ENCODE measurements at places on chromosomes 2 and 18.

- DNase-seq, result peak; percentile 78
Observed at GRCh38 chr2:240972636-240973521, 25.5 kb upstream of the SNED1 start.

DNA sequence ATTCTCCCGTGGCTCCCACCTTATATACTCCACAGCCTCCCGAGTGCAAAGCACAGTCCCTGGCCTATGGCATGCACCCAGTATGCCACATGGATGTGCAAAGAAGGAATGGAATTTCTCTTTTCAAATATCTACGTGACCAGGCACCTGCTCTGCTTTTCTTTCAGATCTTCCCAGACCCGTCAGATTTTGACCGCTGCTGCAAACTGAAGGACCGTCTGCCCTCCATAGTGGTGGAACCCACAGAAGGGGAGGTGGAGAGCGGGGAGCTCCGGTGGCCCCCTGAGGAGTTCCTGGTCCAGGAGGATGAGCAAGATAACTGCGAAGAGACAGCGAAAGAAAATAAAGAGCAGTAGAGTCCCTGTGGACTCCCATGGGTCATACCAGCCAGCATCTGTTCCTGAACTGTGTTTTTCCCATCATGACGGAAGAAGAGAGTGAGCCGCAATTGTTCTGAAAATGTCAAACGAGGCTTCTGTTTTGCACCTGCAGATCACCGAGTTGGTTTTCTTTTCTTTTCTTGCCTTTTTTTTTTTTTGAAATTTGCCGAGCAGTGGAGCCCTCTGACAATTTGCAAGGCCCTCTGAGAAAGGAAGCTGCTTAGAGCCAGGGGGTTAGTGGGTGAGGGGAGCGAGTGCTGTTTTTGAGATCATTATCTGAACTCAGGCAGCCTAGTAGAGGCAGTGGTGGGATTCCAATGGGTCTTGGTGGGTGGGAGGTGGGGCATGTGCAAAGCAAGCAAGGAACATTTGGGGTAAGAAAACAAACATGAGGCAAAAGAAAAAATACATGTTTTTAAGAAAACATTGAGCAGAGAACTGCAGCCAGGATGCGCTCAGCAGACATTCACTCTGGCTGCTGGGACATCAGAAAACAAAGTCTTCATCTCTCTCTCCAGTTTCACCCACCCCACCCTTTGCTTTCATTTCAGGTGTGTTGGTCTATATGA, 26.2 kb downstream of the LBH start:
- DNase-seq, result no peak

GRCh38 chr2:162925595-162925994, 87.0 kb upstream of the KCNH7 start:
- no peak for DNase-seq

GRCh38 chr2:120988051-120988699, 252.5 kb downstream of the GLI2 start:
- DNase-seq, result no peak

GRCh38 chr2:148487439-148487838, 157.1 kb upstream of the EPC2 start:
- no peak for DNase-seq

DNA sequence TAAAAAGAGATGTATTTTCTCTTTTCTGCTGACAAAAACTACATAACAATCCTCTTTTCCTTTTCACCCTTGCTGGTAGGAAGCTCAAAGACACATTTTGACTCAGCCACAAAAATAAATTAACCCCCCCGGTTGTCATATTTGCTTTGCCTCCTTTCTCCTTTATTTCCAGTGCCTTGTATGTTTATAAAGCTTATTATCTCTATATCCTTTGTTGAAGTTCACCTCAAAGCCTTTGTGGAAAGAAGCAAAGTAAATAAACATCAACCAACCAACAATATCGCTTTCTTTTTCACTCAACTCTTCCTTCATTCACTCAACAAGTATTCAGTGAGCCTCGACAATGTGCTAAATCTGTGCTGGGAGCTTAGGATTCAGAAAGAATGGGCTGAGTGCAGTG, 276.5 kb upstream of the ID2 start:
- DNase-seq, result no peak

DNA sequence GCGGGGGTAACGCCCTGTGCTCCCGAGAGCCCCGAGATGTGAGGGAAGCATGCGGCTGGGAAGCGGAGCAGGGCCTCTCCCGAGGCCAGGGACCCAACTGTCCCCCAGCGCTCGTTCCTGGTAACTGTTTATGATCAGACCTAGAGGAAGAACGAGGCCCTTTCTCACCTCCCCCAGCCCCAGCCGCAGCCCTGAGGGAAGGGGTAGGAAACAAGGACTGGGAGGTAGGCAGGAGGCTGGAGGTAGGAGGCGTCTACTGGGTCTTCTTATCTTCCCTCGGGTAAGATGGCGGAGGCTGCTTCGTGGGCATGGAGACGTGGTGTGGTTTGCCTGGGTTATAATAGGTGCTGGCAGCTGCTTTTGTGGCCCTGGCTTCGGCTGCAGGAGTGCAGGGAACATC, 335.8 kb downstream of the ZNF521 start:
- DNase-seq, result no peak

DNA sequence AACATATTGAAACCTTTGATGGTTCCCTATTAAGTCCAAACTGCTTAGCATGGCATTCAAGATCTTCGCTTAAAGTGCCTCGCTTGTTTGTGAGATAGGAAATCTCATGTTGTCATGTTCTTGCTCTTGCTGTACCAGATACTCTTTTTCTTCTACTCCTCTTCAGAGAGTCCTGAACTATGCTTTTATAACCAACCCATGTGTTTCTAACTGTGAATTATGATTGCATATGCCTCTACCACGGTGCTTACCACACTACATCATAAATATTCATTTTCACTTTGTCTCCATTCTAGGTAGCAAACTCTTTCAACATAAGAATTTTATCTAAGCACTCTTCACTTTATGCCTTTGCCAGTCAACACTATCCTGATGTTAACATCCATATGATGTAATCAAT, 23.6 kb downstream of the STAT4 start:
- no peak for DNase-seq

- no peak for DNase-seq
Observed at GRCh38 chr18:6782861-6783260, 53.3 kb downstream of the ARHGAP28 start.

DNA sequence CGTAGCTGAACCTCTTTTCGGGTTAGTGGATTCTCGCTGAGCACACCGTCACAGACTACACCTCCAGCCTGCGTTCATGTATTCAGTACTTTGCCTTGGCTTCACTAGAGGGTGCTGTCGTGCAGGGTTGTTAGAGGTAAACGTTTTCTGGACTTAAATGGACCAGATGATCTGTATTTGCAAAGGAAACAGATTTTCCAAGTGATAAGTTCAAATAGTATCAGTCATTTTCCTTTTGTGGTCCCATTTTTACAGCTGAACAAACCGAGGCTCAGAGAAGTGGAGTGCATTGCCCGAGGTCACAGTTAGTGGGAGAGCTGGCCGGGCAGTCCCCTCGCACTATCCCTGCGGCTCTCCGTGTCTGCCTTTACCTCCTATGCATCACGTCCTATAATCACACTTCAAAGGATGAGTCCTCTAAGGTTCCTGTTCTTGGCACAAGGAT, 125.9 kb downstream of the MAP4K4 start:
- DNase-seq, result peak; percentile 49

GRCh38 chr18:79239631-79240030, 156.1 kb upstream of the NFATC1 start:
- no peak for DNase-seq

DNA sequence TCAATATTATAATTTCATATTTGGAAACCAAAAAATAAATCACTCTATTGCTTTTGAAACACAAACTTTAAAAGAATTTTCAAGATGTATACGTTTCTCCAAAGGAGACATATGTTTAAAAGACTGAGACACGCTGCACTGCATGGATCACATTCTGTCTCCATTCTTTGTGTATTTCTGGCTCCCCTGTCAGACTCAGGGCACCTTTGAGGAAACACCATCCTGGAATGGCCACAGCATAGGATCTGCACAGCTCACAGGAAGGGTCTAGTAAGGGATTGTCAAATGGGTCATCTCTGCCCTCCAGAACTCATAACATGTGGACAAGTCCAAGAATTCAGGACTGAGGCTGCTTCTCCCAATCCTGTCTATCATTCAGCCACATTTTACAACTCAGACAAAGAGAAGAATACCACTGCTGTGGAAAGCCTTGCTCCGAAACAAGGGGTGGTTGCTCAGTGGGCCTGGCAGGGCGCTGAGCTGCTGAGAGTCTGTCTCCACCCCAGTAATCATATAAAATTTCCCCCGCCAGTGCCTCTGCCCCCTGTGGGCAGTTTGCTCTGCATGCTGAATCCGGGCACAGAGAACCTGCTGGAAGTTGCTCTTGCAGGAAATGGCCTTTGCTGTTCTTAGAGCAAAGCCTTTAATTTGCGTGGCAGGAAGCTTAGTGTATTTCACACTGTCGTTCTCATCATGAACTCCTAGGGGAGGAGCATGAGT, 85.3 kb upstream of the KLHL29 start:
- DNase-seq, result no peak

GRCh38 chr18:62744076-62744968, 29.0 kb downstream of the PHLPP1 start:
- DNase-seq, result no peak

DNA sequence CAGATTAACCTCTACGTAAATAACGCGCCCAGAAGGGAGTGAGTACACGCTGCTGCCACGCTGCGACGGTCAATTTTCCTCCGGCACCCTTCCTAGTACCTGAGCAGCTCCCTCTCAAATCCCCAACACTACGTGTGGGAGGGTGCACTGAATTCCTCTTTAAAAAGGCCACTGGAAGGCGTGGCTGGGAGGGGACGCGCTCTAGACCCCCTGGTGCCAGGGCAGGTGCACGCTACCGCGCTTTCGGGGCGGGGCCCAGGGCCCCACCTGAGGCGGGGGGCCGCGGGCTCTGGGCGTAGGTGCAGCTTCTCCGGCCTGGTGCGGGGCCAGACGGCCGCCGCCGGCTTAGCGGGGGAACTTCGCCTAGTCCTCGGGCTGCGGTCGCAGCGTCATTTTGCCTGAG, 668 bp upstream of the ANKRD12 start:
- DNase-seq, result no peak

GRCh38 chr2:100615471-100615870, 52.7 kb downstream of the PDCL3 start:
- DNase-seq, result no peak

- peak; percentile 85 for DNase-seq
Observed at GRCh38 chr2:223010641-223011040, 41.3 kb upstream of the KCNE4 start.

- no peak for DNase-seq
Observed at GRCh38 chr2:24957221-24957620, 14.5 kb downstream of the DNAJC27 start.

- no peak for DNase-seq
Observed at GRCh38 chr2:133521146-133521745, 47.0 kb downstream of the NCKAP5 start.

DNA sequence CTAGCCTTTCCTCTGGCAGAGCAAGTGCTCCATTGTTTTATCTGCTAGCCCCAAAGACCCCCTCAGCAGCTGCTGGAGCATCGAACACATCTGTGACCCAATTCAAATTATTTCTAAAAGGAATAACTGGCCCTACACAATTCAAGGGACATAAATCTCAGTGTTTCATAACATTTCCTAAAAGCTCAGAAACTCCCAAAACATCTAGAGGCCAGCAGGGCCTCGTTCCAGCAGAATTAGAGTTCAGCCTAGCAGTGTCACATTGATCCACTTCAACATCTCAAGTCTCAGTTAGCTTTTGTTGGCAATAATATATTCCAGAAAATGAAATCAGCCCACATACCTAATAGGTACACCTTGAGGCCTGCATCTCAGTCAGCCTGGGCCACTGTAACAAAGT, 179.1 kb downstream of the ETAA1 start:
- DNase-seq, result no peak

DNA sequence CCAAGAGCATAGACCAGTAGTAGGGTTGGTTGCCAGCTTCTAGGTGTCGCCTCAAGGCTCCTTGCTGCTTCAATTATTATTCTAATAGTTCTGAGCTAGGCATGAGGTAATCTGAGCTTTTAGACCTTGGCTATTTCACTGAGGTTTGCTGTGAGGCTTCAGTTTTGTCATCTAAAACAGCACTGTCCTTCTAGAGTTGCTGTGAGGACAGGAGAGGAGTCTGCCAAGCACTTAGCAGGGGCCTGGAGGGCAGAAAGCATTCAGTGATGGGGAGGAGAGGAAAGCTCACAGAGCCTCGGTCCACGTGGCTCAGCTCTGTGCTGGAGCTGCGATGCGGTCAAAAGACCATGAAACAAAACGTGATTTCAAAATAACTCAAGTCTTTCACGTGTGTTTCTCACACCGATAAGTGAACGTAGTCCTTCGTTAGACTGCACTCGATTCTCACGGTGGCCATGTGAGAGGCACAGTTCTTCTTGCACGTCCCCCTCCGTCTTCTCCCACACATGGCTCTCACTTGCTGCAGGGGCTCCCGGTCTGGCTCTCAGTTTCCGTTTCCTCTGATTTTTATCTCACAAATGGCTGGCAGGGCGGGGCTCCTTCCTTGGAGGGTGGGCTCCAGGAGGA, 113.7 kb downstream of the B3GNT2 start:
- no peak for DNase-seq

- no peak for DNase-seq
Observed at GRCh38 chr2:212337036-212337435, 201.6 kb downstream of the ERBB4 start.

DNA sequence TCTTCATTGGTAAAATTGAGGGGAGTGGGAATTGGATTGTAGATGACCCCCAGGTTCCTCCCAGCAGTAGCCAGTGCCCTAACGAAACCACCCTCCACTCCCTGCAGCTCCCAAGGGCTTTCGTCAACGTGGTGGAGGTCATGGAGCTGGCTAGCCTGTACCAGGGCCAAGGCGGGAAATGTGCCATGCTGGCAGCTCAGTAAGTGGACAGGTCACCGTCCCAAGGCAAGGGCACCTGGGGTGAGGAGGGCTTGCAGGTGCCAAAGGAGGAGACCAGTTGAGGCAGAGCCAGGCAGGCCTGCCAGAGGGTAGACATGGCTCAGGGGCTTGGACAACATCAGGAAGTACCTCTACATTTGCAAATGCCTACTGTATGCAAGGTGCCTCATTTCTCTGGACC, 122.6 kb upstream of the PPP1CB start:
- DNase-seq, result no peak

DNA sequence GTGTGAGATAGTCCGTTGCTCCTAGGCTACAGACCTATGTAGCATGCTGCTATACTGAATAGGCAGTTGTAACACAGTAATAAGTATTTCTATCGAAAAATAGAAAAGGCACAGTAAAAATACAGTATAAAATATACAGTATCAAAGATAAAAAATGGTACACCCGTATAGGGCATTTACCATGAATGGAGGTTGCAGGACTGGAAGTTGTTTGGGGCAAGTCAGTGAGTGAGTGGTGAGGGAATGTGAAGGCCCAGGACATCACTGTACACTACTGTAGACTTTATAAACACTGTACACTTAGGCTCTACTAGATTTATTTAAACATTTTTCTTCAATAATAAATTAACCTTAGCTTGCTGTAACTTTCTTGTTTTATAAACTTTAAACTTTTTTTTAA, 3.5 kb downstream of the MAP3K20 start:
- no peak for DNase-seq

- DNase-seq, result no peak
Observed at GRCh38 chr2:69947325-69947931, 14.0 kb downstream of the ASPRV1 start.
